ENCODE measurements at places on chromosomes 3 and 15. TPM values are rescaled to one million over a fixed set of nuclear protein-coding genes. Genes with fewer than 3 reads are reported as not detected.

Gene SLC28A1
- not detected for total RNA-seq

Gene SAXO2
- total RNA-seq, result under 0.01 TPM

Gene CX3CR1
- total RNA-seq, result not detected

Gene KIF7
- total RNA-seq, result 1.1 TPM

Gene HGD
- total RNA-seq, result under 0.01 TPM

Gene PIF1
- 1.8 TPM for total RNA-seq

Gene MB21D2
- 3.0 TPM for total RNA-seq

Gene MKRN3
- total RNA-seq, result 0.65 TPM

Gene CRYGS
- total RNA-seq, result 1.2 TPM

Gene SETD5
- total RNA-seq, result 23.5 TPM

Gene UBA7
- 23.3 TPM for total RNA-seq

Gene PAQR9
- total RNA-seq, result not detected

Gene KCNMB3
- total RNA-seq, result 2.6 TPM

Data from lung microvascular endothelial cell (primary cell).